ENCODE measurements at places on chromosomes 3 and 15.

DNA sequence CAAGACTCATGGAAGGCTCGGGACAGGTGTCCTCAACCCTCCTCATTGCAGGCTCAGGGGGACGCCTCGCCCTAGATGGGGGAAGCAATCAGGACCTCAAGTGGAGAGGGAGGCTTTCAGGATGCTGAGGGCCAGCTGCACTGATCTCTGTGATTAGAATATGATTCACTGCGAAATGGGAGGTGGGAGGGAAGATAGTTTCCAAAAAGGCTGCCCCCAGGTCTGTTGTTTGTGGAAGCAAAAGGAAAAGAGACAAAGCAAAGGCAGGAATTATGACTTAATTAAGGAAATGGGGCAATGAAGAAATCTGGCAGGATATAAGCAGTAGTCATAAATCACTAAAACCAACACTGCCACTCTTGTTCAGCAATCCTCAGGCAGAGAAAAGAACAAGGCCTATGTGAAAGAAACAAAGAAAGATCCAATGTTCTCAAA is 85.6 kb upstream of the ABHD17C start:
- DNase-seq, result no peak

DNA sequence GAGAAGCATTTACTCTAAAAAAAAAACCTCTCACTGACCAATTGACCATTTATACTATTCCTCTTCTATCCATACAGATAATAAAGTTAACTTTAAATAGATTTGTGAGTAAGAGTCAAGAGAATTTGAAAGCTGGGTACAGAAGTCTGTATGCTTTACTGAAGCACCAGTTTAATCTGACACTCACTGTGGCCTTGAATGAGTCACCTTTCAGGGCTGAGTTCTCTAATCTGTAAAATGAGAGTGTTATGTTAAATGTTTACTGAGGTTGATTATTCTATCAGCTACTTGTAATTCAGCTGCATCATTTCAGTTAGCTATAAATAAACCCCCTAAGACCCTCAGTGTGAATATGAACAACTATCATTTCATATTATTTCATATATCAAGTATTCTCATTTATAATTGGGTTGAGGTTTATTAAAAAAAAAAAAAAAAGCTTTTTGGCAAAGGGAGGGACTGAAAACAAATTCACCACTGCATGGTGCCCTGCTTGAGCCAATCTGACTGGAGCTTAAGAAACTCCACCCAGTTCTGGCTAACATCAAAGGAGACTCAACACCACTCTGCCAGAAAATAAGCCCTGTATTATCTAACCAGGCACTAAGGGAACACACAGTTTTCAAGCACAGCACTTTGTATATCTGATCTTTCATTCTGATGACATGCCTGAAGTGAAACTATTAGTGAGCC is 2.8 kb downstream of the MAP4 start:
- DNase-seq, result peak; percentile 44

GRCh38 chr3:183331498-183331897 is 78.4 kb downstream of the B3GNT5 start:
- no peak for DNase-seq

GRCh38 chr3:172614340-172615274 is 91.4 kb upstream of the TNFSF10 start:
- no peak for DNase-seq

DNA sequence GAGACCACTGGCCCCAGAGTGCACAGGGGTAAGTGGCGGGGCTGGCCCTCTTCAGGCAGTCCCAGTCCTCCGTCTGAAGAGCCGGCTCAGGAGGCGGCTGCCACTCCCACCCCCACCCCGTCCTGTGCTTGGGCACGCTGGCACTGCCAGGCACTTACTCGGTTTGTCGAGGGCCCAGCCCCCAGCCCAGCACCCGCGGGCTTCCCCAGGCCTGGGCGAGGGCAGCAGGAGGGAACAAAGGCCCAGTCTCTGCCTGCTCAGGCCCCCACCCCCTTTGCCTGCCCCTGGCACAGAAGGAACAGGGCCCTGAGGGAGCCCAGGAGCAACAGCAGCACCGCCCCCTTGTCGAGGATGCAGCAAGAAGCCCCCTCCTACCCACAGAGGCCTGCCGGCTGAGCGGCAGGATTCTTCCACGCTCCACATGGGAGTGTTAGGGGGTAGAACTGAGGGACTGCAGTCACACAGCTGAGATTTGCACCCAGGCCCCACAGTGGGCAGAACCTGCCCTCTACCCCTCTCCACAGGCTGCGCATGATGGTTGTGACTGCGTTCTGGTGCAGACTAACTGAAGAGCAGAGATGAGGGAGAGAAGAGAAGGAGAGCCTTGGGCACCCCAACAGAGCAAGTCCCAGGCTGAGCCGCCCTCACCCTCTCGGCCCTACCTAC is 8.9 kb downstream of the DUSP7 start:
- DNase-seq, result peak; percentile 64

DNA sequence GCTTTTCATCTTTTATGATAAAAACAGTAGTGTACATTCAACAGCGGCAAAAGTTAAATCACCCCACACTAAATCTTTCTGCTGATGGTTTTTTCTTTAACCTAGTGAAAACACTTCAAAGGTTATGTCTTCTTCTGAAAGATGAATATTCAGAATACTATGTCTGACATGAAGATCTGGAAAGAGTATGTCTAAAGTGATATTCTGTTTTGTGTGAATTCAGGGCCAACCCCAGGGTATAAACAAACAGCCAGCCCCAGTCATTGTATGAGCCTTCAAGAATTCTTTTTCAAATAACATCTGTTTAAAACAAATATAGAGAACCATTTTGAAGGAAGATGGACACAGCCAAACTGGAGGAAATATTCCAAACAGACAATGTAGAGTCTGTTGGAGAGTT is 581.0 kb upstream of the NAALADL2 start:
- DNase-seq, result no peak

DNA sequence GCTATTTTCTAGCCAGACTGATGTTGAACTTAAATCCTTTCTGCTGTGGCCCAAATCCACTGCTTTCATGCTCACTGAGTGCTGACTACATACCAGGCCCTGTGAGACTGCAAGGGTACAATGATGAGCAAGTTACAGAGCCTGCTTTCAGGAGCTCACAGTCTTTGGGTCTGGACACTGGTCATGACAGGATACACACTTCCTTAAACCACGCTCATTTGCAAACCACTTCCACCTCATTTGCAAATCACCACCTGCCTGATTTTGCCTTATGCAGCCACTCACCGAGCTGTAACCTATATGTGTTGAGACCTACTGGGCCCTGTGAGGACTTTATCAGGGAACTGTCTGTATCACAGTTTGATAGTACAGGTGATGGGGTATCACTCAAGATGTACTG is 50.2 kb upstream of the LRRC58 start:
- no peak for DNase-seq

DNA sequence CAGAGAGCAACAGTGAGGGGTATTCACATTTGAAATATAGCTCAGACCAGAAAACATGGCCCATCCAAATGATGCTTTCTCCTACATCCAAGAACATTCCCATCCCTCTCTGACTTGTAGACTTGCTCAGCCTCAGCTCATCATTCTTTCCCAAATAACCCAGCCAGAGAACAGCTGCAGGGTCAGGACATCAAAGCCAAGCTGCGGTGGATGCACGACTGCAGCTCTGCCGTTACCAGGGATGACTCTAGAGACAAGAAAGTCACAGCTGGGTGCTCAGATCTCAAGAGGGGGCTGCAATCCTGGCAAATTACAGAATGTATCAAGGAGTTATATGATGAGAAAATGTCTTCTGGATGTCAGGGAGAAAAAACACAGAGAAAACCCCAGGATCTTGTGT is 944.3 kb downstream of the NTRK3 start:
- no peak for DNase-seq

GRCh38 chr3:58630076-58630709 is 36.4 kb downstream of the FAM3D start:
- DNase-seq, result peak; percentile 47

- peak; percentile 13 for DNase-seq
Measured at GRCh38 chr15:50135031-50135551, 16.1 kb upstream of the ATP8B4 start.

DNA sequence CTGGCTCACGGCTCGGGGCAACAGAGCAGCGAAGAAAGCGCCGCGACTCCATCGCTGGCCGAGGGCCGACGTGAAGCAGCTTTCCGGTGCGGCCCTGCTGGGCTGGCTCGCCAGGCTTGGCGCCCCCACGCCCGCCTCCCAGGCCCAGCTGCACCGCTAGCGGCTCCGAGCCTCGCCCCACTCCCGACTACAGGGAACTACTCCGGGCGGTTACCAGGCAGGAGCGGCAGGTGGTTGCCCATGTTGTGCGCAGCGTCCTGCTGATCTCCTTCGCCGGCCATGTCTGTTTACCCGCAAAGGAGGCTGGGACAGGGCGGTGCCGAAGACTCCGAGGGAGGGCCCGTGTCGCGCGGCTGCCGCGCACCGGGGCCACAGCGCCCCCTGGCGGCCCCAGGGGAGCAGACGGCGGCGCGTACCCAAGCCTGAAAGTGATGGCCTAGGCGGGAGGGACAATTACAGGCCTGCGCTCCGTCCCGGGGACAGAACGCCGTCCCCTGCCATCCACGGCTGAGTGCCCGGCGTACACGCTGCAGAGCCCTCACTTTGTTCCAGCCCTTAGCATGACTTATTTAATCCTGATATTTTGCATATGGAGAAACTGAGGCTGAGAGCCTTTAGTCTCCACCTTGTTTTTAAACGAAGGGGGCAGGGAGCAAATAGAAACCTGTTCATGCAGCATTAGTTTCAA is at the start of gene CRBN:
Gene CRBN (minus strand): TSS at position 285 of the 688 bp plus-strand sequence. CDS start 4 bp downstream, at position 281.
- peak; percentile 59 for DNase-seq

GRCh38 chr3:146277953-146278631 is 27.2 kb upstream of the PLSCR4 start:
- no peak for DNase-seq

DNA sequence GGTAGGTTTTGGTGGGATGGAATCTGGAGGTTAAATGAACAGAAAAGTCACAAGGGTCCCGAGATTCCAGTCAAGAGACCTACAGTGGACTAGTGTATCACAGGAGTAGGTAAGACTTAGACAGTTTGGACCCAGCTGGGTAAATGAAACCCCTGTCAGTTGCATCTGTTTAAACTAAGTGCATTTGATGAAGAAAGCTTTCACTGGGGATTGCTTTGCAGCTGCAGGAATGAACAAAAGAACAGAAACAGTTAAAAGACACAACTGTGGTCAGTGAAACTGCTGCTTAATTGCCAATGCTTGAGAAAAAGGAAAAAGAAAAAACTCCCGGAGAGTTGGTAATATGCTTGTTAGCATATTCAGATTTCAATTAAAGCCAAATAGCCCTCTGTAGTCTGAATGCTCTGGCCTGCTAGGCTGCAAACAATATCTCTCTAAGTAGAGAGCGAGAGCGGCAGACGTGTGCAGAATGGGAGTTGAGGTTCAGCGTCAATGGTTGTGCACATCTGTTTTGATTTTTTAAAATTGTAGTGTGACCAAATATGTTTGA is 37.1 kb downstream of the OXNAD1 start:
- no peak for DNase-seq

DNA sequence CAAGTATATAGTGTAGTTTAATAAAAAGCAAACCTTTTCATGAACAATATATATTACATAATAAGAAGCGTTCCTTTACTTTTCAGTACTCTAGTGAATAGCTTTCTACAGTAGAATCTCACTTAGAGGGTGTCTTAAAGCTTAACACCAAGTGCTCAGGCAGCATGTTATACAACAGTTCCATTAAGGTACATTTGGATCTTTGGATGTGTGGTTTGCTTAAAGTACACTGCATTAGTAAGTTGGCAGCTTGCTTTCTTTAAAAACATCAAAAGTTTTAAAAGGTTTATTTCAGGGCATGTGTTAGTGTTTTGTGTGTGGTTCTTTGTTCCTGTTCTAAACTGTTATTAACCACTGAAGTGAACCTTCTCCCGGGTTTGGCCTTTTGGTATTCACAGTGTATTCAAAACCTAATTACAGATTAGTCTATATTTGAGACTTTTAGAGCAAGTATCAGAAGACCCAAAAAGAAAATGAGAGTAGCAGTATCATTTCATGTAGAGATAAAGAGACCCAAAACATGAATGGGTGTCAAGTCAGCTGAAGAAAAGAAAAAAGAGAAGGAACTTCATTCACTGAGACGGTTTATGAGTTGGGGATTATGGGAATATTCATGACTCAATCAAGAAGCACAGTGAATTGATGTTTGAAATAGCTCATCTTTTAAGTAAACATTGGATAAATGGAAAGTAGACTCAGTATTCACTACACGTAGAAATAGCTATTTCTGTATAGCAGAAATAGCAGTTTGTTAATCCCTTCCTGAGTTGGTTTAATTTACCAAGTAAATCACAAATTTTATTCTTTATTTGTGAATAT is 93.9 kb downstream of the OPA1 start:
- DNase-seq, result no peak

- peak; percentile 89 for DNase-seq
Measured at GRCh38 chr3:123667784-123668183, 82.9 kb upstream of the HACD2 start.

DNA sequence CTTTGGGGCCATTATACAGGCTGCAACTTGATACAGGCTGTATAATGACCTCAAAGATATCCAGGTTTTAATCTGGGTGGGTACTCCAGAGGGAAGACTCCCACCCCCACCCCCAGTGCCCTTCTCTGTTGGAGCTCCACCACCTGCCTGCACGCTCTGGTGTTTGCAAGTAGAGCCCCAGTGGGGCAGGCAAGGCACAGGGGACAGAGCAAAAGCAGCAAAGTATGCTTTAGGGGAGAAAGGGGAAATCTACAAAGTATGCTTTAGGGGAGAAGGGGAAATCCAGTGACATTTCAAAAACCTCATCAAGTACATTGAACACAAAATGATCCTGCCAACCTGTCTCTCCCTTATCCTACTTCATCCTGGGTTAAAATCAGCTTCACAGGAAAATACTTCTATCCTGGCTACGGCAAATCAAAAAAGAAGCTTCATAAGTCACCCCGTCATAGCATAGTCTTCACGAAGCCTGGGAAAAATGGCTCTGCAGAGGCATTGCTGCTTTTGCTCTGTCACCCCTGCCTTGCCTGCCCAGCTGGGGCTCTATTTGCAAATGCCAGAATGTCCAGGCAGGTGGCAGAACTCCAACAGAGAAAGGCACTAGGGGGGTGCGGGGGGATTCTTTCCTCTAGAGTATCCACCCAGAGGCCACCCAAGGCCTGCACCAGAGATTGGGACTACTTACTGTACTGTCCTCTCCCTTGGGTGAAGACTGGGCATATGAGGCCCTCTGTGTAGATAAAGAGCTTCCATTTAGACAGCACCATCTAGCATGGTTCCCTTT is 60.9 kb upstream of the ATP11B start:
- DNase-seq, result no peak

GRCh38 chr15:40054855-40055575 is 16.0 kb upstream of the SRP14 start:
- DNase-seq, result no peak

Measured in kidney glomerular epithelial cell (primary cell).